ENCODE measurements at places on chromosomes 4 and X.

- no peak for DNase-seq
Observed at GRCh38 chrX:108028854-108029253, 16.0 kb upstream of the VSIG1 start.

- DNase-seq, result no peak
Observed at GRCh38 chr4:141133999-141134995, 1.0 kb upstream of the RNF150 start.

GRCh38 chr4:125519371-125520146, 204.8 kb downstream of the FAT4 start:
- DNase-seq, result no peak

DNA sequence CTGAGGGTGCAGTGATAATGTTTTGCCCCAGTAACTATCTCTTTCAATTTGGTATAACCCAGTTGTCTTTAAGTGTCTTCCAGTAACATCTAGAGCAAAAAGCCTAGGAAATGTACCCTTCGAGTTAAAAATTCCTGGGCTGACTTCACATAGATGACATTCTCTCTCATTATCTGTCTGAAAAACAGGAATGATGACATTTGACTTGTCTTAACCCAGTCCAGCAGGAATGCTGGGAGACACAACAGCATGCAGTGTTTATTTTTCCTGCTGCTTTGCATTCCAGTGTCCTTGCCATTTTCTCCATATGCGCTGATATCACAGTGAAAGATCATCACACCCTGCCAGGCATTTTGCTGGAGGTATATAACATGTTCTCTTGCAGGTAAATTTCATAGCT, 130.0 kb downstream of the SOWAHB start:
- no peak for DNase-seq

DNA sequence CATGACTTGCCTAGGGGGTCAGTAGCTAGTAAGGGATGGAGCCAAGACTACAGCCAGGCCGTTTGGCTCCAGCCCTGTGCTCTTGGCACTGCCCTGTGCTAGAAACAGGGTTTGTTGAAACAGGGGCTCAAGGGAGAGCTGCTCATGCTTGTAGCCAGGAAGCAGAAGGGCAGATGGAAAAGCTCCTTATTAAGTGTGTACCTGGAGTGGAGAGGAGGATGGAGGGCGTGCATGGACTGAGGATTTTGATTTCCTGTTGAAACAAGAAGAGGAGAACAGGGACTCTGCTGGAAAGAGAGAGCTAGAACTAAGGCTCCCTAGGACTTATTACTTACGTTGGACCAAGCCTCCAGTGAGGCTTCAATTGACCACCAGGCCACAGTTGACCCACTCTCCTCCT, 363.0 kb downstream of the MID1IP1 start:
- DNase-seq, result no peak

All from sciatic nerve (tissue), 2 donors.